ENCODE measurements at places on chromosomes 2 and 18.

GRCh38 chr2:91442246-91442905, 2750.9 kb downstream of the RPIA start:
- no peak for DNase-seq

DNA sequence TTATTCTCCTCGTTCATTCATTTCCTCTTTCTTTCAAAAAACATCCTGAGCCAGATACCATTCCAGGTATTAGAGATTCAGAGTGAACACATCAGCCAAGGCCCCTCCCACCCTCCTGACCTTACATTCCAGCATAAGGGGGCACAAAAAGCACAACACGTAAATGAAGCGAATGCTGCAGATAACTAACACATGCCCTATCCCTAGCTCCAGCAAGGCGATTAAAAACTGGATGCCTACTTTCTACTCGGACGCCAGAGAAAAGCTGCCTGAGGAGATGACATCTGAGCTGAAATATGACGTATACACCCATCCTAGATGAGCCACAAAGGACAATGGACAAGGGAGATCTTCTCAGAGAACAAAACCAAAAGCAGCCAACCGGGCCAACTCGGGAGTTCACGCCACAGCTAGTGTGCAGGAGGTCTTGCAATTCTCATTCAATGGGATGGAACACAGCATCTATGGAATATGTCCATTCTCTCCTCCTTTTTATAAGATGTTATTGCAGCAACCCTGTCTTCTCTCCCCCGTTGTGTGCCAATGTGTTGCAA, 33.5 kb downstream of the FEZ2 start:
- DNase-seq, result no peak

- no peak for DNase-seq
Observed at GRCh38 chr2:43368483-43369385, 142.3 kb upstream of the ZFP36L2 start.

- no peak for DNase-seq
Observed at GRCh38 chr18:25284861-25285550, 67.0 kb downstream of the ZNF521 start.

GRCh38 chr2:169925968-169926367, 98.7 kb downstream of the UBR3 start:
- DNase-seq, result no peak

GRCh38 chr2:161122772-161123530, 37.3 kb upstream of the TANK start:
- DNase-seq, result peak; percentile 31

DNA sequence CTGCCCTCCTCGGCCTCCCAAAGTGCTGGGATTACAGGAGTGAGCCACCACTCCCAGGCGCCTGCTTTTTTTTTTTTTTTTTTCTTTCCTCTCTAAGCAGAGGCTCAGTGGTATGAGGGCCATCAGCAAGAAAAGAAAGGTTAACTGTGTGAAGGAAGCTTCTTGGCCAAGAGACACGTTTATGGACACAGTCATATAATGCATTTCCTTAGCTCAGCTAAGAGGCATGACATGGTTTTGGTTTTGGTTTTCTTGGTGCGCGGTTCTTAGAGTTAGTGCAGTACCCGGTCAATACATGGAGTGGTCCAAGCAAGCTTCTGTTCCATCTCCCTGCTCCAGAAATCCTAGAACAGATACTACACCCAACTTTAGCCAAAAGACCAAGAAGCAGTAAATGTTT, 42.6 kb downstream of the RALBP1 start:
- no peak for DNase-seq

GRCh38 chr2:182724656-182725055, 8.6 kb downstream of the DNAJC10 start:
- DNase-seq, result no peak

GRCh38 chr2:74053959-74054715, 69.4 kb downstream of the TET3 start:
- DNase-seq, result no peak

DNA sequence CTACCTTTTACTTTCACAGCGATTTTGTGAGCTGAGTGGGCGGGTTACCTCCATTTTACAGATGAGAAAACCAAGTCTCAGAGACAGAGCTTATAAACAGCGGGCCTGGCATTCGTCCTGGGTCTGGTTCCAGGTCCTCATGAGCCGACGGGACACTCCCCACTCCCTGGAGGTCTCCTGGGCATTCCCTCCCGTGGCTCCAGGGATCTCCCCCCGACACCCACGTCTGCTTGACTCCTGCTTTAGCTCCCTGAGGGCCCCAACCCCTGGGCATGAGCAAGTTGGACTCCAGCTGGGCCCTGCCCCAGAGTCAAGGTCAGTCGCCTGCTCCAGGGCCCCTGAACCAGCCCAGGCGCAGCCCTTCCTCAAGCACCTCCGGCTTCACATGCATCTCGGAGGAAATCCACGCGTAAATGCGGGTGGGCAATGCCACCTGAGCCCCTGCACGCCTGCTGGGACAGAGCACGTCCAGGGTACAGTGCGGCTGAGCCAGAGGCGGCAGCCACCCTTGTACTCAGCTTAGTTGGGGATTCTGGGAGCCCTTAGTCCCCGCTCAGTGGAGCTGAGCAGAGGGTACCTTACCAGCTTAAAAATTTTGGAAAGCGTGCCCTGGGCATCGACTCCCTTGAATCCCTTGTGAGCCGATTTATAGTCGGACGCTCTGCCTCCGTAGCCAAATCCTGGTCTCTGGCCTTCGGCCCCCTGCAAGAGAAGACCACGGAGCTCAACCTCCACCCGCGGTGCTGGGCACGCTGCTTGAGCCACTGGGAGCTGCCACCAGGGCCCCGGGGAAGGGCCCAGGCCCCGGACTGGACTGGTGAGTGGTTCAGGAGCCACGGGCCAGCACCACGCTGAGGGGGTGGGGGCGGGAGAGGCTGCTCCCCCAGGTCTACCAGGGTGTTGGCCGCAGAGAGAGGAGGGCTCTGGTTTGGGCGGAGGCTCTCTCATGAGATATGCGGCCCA, 148.1 kb downstream of the MBP start:
- no peak for DNase-seq

- DNase-seq, result no peak
Observed at GRCh38 chr2:97868986-97869721, 126.6 kb downstream of the TMEM131 start.

DNA sequence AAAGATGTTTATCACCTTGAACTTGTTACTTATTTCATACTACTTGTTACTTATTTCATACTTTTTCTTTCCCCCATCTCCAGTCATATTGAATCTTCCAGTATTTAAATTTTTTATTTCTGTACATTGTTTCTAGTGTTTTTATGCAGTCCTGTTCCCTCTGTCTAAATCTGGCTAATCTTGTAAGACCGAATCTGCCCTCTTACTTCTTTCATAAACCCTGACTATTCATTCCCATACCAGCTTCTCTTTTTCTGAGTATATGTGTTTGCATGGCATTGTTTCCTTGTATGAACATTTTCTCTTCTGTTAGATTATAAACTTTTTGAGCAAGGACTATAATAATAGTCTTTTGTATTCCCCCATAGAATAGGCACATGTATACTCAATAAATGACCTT, 131.7 kb downstream of the TAF4B start:
- no peak for DNase-seq

GRCh38 chr2:12555012-12555645, 161.6 kb upstream of the TRIB2 start:
- no peak for DNase-seq

DNA sequence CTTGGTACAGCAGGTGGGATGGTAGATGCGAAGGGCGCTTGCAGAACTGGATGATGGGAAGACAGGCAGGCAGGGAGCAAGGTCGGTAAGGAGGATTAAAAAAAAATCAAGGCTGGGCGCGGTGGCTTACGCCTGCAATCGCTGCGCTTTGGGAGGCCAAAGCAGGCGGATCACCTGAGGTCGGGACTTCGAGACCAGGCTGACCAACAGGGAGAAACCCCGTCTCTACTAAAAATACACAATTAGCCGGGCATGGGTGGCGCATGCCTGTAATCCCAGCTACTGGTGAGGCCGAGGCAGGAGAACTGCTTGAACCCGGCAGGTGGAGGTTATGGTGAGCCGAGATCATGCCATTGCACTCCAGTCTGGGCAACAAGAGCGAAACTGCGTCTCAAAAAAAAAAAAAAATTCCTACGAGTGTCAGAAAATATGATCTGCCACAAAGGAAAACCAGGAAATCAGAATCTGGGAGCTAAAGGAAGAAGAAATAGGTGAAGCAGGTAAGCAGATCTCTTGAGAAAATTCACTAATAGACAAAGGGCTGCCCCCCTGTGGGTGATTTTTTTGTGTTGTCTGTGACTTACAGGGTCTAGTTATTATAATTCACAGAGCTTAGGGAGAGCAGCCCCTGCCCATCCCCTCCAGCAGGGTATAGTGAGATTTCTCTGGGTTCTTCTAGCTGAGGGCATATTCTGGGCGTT, 46.2 kb downstream of the C2orf42 start:
- DNase-seq, result no peak

GRCh38 chr2:241560883-241561474, 2.4 kb downstream of the BOK start:
- DNase-seq, result no peak

GRCh38 chr2:179059026-179059700, 9.2 kb upstream of the CCDC141 start:
- no peak for DNase-seq

- DNase-seq, result no peak
Observed at GRCh38 chr18:3135536-3135935, 84.2 kb downstream of the MYOM1 start.

- DNase-seq, result peak; percentile 11
Observed at GRCh38 chr2:43838560-43839267, at the start of the genes ABCG5 and ABCG8. Gene ABCG5 (minus strand): TSS chr2:43838839. CDS start chr2:43838679, 160 bp downstream. Gene ABCG8 (plus strand): TSS chr2:43838971. CDS start chr2:43839054, 83 bp downstream.

GRCh38 chr2:213187833-213188532, 36.6 kb upstream of the IKZF2 start:
- DNase-seq, result no peak

DNA sequence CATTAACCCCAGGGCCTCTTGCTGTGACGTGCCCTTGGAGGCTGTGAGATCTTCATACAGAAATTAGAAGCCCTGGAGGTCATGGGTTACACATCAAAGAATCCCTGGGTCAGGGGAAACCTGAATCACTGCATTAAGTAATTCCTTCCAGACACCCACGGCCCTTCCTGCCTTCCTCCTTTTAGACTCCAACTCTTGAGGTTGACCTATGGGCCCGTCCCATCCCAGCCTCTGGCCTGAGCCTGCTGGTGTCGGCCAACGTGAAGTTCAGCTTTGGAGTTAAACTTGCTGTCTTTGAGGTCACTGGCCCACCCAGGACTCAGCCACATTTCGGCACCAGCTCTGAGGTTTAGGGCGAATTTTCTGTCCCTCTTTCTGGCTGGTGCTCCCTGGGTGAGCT, 198.3 kb downstream of the ACKR3 start:
- no peak for DNase-seq

GRCh38 chr18:22164337-22165048, 4.9 kb upstream of the GATA6 start:
- DNase-seq, result no peak

DNA sequence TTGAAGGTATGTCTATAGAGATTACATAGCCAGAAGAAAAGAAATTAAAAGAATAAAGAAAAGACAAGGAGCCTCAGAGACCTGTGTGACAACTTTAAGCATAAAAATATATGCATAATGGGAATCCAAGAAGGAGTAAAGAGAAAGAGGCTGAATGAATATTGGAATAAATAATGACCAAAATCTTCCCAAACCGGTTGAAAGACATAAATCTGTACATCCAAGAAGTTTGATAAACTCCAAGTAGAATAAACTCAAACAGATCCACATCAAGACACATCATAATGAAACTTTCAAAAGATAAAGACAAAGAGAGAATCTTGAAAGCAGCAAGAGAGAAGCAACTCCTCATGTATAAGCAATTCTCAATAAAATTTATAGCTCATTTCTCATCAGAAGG, 132.4 kb upstream of the ZNF516 start:
- DNase-seq, result no peak

GRCh38 chr18:58143386-58143785, 99.4 kb downstream of the NEDD4L start:
- no peak for DNase-seq

DNA sequence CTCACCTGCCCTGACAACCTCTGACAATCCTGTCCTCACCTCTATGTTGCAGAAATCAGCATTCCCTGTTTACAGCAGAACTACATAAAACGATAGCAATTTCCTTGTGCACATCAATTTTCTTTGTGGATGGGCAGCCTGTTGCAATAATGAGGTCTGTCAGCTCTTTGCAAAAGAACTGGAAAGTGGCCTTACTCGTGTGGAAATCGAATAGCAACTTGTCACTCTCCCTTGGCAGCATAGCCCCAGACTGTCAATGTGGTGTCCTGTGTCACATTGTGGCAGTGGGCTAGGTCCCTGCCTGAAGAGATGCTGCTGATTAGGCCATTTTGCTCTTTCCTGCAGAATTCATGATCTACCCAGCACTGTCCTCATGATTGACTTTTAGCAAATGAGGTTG, 531.9 kb downstream of the CCDC85A start:
- no peak for DNase-seq

DNA sequence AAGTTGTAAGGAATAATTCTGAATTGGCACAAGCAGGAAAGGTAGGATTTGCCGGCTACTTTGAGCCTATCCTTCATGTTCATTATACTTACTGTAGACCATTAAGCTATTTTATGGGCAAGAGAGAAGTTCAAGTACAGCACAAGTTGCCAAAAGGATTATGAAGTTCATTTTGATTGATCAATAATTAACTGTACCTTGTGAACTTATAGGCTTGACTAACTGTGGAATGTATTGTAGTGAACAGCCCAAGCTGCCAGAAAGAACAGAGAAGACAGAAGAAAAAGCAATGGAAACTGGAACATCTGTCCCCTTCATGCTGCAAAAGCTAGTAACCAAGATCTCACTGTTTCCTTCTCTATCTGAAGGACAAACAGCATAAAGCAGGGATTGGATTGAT, 810.1 kb upstream of the ZEB2 start:
- DNase-seq, result no peak

- DNase-seq, result no peak
Observed at GRCh38 chr2:29113891-29114321, 1.3 kb upstream of the CLIP4 start.

DNA sequence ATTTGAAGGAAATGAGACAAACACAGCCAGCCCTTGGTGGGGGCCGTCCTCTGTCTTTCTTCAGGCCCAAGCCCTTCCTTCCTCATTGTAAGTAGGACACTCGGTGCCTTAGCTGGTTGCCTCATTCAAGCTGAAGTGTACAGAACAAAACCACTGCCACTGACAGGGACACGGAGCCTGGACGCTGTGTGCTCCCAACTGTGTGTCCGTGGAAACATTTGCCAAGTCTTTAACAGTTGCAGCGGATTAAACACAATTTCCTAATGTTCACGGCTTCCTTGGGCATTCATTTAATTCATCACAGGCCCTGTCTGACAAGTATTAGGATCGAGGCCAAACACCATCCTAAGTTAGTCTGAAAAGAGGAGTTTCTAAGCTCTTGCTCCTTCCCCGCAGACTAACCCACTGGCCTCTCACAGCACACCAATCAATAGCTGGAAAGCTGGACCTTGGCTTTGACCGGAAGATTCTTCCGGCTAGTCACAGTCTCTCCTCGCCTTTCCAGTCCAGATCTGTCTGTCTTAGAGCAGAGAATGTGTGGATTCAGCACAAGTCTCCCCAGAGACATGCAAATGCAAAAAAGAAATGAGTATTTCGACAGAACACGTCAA, 68.7 kb upstream of the ACSL3 start:
- no peak for DNase-seq

GRCh38 chr2:42744545-42745082, 19.3 kb downstream of the OXER1 start:
- DNase-seq, result no peak

- no peak for DNase-seq
Observed at GRCh38 chr2:72140621-72140960, 7.1 kb downstream of the CYP26B1 start.

GRCh38 chr2:216149741-216150140, 40.6 kb downstream of the XRCC5 start:
- DNase-seq, result no peak

Data from activated CD8-positive, alpha-beta T cell treated with anti-CD3 and anti-CD28 coated beads, Interleukin-2, amount 10 ng/mL, durations not matched to agents 7 days and 5 days (primary cell).